Stimulated activated memory B cell treated with anti-CD40 and anti-IgM and Interleukin-4, amounts not matched to agents 10 μg/mL and 1 μg/mL and 100 μg/mL, for 72 hours (primary cell): ENCODE measurements at places on chromosomes 13 and 19.
A peak's percentile ranks its signal among the peaks of the same experiment; 100 is the strongest.

DNA sequence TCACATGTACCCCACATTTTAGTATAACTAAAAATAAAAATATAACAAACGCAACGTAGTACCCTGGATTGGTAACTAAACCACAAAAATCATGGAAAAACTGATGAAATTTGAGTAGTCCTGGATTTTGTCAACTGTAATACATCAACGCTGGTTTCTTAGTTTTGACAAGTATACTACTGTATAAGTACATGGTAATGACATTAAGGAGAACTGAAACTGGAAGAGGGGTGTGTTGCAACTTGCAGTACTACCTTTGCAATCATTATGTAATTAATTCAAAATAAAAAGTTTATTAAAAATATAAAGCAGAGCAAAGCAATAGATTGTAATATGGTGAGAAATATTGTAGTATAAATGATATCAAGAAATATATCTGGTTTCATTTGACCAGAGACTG lies 1158.0 kb upstream of the SPRY2 start:
- ATAC-seq, result no peak

- ATAC-seq, result peak; percentile 49
These were observed 18.6 kb downstream of the GJA3 start for GRCh38 chr13:20142023-20142926.

DNA sequence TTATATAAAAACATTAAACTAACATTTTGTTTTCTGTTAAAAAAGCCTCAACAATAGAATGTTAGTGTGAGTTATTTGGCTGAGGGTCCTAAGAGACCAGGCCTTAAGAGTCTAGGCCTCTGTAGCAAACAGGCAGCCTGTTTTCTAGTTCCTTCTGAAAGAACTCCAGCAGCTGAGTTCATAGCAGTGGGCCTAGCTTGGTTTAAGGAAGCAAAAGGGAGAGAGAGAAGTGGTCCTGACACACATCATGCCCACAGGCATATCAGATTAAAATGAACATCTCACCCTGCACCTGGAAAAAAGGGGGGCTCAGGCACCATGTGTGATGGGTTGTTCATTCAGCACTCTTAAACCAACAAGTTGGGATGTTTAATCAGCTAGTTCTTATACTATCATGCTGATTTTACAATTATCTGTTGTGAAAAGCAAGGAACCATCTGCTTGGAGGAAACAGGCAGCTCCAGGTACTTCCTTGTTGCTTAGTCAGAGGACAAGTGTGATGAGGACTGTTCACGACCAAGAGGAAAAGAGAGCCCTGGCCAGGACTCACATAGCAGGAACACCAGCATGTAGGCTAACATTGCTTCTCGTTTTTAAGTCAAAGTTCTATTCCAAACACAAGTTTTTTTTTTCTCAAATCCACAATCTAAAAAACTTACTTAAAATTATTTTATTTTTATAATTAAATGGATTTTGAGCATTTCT lies 81.3 kb upstream of the FRY start:
- ATAC-seq, result no peak

- ATAC-seq, result no peak
These were observed 394.7 kb upstream of the KLF12 start for GRCh38 chr13:74528734-74529513.

DNA sequence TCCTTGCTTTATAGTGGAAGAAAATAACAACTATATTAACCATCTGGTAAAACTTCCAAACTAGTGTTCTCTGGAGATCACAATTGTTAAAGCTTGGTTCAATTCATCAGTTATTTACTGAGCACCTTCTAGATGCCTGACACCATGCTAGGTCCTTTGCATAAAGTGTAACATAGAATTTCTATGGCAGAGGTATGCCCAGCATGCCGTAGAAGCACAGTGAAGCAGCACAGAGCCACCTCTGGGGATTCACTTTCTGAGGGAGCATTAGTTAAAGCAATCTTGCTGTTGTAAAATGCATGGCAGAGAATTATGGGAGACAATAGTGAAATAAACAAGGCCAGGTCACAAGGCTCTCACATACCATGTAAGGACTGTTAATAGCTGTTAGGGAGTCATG lies 75.2 kb downstream of the LRRC63 start:
- no peak for ATAC-seq

- ATAC-seq, result no peak
These were observed 48.3 kb upstream of the RFXAP start for GRCh38 chr13:36770741-36771140.

GRCh38 chr13:24854311-24854710 lies 90.3 kb downstream of the RNF17 start:
- no peak for ATAC-seq

GRCh38 chr19:45814851-45815480 lies at the start of gene RSPH6A:
Gene RSPH6A, minus strand, starts transcription at chr19:45815308. Its CDS starts 132 bp downstream, at chr19:45815176.
- no peak for ATAC-seq

GRCh38 chr19:42560731-42561130 lies 32.5 kb upstream of the CEACAM1 start:
- no peak for ATAC-seq

GRCh38 chr13:21175656-21176214 lies 617 bp downstream of the SKA3 start:
- no peak for ATAC-seq

DNA sequence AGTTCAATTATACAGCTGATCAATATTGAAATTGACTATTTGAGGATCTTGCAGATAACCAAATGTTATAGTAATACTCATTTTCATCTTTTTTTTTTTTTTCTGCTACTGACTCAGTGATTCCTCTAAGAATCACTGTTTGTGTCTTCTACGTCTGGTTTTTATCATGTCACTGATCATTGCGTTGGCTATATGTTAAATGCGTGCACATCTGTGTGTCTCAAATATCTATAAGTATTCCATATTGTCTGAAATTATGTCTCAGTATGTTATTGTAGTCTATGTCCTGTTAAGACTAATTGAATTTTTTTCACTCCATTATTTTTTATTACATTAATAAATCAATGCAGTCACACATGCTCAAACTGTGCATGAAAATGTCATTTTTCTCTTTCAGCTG lies 200.5 kb downstream of the PCDH20 start:
- ATAC-seq, result no peak

- ATAC-seq, result no peak
These were observed 6.2 kb downstream of the PLIN4 start for GRCh38 chr19:4512070-4512469.

DNA sequence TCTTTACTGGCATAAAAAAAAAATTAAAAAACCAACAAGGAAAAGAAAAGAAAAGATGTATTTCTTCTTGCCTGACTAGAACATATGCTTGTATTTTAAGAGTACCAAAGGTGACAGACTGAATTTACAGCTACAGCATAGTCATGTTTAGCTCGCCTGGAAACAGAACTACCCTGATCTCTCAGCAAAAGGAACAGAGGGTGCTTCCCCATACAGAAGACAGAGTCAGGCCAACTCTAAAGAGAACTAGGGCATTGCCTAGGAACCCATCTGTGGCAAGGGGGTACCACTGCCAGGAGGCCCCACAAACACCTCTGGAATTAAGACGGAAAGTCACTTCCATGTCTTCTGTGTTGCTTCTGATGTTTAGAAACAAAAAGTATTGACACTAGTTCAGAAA lies 252.1 kb upstream of the STARD13 start:
- ATAC-seq, result no peak

DNA sequence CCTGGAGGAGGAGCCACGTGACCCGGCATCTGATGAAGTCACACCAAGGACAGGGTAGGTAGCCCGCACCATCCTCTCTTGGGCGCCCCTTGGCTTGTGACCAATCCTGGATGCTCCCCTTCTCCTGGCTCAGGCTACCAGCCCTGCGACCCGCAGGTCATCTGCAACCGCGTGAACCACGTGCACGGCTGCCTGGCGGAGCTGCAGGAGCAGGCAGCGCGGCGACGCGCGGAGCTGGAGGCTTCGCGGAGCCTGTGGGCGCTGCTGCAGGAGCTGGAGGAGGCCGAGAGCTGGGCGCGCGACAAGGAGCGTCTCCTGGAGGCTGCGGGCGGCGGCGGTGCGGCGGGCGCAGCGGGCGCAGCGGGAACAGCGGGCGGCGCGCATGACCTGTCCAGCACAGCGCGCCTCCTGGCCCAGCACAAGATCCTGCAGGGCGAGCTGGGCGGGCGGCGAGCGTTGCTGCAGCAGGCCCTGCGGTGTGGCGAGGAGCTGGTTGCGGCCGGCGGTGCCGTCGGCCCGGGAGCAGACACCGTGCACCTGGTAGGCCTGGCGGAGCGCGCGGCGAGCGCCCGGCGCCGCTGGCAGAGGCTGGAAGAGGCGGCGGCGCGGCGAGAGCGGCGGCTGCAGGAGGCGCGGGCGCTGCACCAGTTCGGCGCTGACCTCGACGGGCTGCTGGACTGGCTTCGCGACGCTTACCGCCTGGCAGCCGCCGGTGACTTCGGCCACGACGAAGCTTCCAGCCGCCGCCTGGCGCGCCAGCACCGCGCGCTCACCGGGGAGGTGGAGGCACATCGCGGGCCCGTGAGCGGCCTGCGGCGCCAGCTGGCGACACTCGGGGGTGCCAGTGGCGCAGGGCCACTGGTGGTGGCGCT lies 45.9 kb downstream of the SPTBN4 start:
- ATAC-seq, result no peak

DNA sequence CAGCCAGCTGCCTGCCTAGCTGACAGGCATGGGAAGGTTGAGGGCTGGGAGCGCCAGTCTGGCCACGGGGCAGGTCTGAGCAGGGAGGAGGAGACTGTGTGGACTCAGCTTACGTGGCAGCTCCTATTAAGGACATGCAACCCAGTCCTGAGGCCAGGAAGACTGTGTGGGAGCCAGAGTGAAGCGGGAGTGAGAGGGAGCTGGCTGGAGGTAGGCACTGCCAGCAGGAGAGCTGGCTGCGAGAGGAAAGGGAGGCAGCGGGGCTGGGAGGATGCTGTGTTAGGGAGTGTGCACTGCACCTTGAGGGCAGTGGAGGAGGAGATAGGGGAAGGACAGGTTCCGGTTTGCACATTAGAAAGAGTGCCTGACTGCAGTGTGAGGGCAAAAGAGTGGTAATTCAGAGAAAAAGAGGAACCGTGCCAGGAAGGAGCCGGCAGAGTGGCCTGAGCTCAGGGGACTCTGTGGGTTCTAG lies 99.2 kb downstream of the SLC7A1 start:
- ATAC-seq, result peak; percentile 90
